ENCODE measurements at places on chromosomes 2 and 18.

DNA sequence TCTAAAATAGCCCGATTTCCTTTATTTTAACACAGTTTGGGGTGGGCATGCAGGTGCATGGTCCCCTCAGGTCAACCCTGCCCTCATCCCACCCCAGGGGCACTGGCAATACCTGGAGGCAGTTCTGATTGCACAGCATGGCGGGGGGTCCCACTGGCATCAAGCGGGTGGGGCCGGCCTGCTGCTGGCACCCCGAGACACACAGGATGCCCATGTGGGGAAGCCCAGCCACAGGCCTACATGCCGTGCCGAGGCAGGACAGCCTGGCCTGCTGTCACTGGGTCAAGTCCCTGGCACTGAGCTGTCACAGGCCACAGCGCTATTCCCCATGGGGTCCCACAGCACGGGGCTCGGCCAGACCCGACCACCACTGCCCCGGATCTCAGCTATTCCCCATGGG, 11.9 kb upstream of the KCNG2 start:
- no peak for DNase-seq

DNA sequence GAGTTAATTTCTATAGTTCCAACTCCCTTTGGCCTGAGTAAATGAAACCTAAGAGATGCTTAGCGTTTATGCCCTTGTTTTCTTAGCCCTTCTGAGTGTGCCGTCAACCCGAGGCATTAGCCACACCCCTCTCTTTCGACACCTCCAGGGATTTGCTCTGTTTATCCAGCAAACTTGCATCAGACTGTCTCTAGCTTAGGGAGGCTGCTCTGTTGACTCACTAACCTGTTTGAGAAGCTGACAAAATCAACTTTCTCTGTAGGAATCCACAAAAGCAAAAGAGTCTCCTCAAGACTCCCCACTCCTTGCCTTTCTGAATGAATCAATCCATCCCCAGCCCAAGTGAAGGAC, 317.6 kb downstream of the TNS1 start:
- no peak for DNase-seq

- DNase-seq, result no peak
Observed at GRCh38 chr2:216985658-216986141, 125.8 kb upstream of the TNP1 start.

- no peak for DNase-seq
Observed at GRCh38 chr18:66874812-66875474, 271.1 kb upstream of the CDH19 start.

- DNase-seq, result no peak
Observed at GRCh38 chr18:31970617-31971016, 27.7 kb upstream of the TRAPPC8 start.

- DNase-seq, result no peak
Observed at GRCh38 chr2:121356058-121356640, 71.1 kb upstream of the TFCP2L1 start.

- peak; percentile 58 for DNase-seq
Observed at GRCh38 chr2:203782262-203782976, 76.0 kb downstream of the CD28 start.

GRCh38 chr2:169928463-169928864, 101.2 kb downstream of the UBR3 start:
- no peak for DNase-seq

DNA sequence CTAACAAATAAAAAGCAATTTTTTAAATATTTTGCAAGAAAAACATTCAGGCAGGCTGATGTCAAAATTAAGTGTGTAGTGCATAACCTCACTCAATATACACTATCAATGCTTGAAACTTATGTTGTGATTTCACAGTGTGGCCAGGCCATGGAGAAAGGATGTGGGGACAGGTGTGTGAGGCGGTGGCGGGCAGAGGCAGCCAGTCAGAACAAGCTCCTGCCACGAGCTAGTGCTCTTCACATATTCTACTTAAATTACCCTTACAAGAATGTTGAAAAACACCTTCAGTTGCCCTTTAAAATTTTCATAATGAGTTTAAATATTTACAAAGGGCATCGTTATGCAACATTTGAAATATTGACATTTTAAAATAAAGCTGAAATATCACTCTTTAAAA, 43.2 kb downstream of the CYB5A start:
- no peak for DNase-seq

DNA sequence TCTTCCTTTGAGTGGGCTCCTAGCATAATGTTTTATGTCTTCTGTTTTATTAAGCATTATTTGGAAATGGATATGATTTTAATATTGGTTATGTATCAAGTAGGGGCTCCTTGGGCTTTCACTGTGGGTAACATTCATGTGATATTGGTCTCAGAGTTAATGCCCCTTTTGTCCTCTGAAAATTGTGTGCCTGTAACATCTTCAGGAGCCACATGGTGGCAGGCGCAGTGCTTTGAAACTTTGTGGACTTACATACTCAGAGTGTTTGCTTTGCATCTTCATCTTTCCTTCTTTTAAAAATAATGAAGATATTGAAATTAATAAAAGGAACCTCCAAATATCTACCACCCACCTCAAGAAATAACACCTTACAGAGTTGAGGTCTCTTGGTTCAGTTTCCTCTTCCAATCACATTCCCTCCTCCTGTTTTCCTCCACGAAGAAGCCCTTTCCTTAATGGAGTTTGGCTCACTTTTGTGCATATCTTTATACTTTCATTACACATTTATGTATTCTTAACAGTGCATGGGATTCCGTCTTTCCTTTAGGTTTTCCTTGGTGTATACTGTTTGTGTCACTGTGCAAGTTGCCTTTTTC, 73.5 kb downstream of the LIMS1 start:
- peak; percentile 23 for DNase-seq

- no peak for DNase-seq
Observed at GRCh38 chr2:237213315-237214022, 127.8 kb downstream of the COPS8 start.

DNA sequence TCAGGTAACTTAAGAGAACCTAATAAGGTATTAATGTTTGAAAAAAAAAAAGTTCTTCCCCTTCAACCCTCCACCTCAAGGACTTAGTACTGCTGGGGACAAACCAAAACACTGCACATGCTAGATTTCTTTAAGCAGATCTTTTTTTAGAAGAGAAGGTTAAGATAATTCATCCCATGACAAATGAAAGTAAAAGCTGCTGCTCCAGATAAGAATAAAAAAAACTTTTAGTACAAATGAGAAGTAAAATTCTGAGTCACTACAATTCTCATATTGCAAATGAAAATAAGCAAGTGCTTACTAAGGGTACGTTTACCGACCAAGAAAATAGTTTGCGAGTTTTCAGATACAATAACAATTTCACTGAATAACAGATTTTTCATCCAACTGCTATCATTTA, 8.9 kb downstream of the STAM2 start:
- no peak for DNase-seq

- DNase-seq, result no peak
Observed at GRCh38 chr2:237540823-237541222, 25.6 kb upstream of the PRLH start.

- DNase-seq, result no peak
Observed at GRCh38 chr2:7209757-7210555, 292.7 kb downstream of the RNF144A start.

DNA sequence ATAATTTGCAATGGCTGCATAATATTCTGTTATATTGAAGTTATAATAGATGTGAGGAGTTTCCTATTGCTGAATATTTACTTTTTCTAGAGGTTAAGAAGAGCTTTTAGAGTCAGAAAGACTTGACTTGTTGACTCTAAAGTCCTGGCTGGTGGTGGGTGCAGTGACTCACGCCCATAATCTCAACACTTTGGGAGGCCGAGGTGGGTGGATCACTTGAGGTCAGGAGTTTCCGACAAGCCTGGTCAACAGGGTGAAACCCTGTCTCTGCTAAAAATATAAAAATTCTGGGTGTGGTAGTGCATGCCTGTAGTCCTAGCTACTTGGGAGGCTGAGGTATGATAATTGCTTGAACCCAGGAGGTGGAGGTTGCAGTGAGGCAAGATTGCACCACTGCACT, 33.9 kb upstream of the ATIC start:
- no peak for DNase-seq

GRCh38 chr2:239953418-239954061, 71.6 kb downstream of the NDUFA10 start:
- DNase-seq, result no peak

DNA sequence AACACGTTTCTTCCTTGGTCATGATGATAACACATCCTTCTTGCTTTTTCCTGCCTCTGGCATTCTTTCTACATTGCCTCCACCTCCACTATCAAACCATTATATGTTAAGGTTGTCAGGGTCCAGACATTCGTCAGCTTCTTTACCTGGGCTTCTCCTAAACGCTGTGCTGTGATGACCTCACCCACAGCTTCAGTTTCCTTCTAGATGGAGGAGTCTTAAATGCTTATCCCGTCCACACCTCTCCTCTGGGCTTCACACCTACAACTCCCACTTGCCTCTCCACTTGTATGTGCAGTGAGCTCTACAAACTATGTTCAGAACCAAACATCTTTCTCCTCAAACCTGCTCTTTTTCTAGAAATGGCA, 666 bp upstream of the STAT1 start:
- DNase-seq, result no peak

DNA sequence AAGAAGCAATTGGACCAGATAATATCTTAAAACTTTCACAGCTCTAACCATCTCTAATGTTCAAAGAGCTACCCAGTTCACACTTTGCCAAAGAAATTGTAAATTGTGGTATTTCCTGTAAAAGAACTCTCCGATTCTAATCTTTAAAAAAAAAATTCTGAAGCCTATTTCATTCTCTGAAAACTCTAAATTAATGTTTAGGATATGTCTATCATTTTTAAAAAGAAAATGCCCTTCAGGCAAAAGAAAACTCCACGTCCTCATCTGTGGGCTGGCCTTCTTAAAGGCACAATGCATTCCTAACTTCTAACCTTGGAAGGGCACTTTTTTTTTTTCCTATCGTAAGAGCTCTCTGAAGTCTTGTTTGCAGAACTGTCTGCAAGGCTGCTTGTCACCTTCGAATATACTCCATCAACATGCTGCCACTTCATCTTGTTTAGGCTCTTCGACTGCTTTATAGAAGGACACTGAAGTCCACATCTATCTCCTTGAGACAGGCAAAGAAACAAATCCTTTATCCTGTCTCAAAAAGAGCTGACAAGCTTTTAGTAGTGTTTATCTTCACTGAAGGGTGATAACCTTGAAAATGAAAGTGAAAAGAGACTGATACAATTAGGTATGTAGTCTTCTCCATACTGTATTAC, 124.3 kb upstream of the SLC39A10 start:
- DNase-seq, result no peak

GRCh38 chr18:48200631-48201336, 208.4 kb downstream of the ZBTB7C start:
- DNase-seq, result no peak

DNA sequence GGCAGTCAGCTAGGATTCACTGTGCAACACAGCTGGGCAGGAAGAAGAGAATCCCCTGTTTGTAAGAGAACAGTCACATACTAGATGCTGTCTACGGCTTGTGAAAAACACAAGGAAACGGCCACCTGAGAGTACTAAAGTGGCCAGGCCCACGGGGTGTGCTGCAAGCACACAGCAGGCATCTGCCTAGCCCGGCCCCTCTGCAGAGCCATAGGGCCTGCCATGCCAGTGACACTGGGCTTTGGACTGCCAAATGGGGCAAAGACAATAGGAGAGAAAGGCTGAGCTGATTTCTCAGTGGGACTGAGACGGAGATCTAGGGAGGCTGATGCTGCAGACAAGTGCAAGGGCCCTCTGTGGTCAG, 10.3 kb downstream of the TUBB6 start:
- no peak for DNase-seq

DNA sequence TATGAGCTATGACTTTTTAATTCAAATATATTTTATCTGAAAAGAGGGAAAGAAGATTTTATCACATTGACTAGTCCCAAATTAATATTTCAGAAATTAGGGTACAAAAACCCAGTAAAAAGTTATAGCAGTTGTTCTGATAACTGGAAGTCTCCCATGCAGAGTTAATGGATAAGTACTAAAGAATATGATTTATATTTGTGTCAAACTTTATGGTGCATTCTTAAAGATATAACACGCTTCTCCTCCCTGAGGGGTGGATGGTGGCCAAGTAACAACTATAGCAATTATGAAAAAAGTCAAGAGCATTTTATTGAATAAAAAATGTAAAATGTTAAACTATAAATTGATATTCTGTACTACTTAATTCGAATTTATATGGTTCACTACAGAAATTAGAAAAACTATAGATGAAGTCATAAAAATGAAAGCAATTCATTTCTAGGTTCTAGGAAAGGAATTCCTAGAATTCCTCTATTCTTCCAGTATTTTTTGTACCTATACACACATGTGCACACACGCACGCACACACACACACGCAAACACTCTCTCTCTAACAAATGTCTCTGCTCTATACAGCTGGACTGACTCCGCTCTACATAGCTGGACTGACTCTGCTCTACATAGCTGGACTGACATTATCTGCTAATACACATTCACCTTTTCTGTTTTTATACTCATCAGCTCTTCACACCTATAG, 111.3 kb downstream of the PRELID3A start:
- no peak for DNase-seq

DNA sequence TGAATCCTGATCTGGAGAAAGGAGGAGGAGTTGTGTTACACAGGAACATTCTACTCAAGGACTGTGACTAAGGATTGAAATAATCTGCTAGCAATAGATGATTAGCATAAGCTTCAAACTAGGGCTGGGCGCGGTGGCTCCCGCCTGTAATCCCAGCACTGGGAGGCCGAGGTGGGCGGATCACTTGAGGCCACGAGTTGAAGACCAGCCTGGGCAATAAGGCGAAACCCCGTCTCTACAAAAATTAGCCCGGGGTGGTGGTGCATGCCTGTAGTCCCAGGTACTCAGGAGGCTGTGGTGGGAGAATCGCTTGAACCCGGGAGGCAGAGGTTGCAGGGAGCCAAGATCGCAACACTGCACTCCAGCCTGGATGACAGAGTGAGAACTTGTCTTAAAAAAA, 1.5 kb downstream of the TRMT61B start:
- no peak for DNase-seq

GRCh38 chr2:169743549-169743948, 9.9 kb downstream of the KLHL23 start:
- no peak for DNase-seq

GRCh38 chr2:163768881-163769695, 33.3 kb upstream of the FIGN start:
- DNase-seq, result no peak

DNA sequence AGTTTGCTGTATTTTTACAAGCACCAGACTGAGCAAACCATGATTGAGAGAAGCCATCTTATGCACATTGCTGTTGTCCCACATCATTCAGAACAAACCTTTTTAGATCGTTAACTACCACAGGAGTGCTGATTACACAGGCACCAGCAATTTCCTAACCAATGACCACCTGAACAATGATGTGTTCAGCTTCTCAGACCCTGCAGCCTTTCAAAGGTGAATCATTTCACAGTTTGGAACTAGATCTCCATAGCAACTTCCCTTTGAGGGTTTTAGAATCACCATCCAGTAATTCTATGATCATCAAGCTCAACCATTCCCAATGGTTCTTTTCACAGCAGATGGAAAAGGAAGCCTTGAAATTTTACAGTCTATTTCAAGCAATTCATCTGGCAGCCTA, 71.4 kb downstream of the OLA1 start:
- DNase-seq, result no peak

DNA sequence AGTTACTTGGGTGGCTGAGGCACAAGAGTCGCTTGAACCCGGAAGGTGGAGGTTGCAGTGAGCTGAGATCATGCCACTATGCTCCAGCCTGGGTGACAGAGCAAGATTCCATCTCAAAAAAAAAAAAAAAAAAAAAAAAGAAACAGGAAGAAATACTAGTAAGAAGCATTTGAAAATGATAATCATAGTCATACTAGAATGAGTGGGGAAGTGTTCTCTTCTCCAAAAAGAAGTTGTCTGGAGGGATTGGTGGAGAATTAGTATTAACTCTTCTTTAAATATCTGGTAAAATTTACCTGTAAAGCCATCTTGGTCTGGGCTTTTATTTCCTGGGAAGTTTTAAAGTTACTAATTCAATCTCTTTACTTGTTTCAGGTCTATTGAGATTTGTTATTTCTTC, 131.8 kb downstream of the FAM210A start:
- no peak for DNase-seq

All from stimulated activated CD4-positive, alpha-beta T cell treated with anti-CD3 and anti-CD28 coated beads, Interleukin-1b, Interleukin-23, amount 100 ng/mL, for 4 hours (primary cell).